ENCODE measurements at places on chromosomes 4 and X.
A peak's percentile ranks its signal among the peaks of the same experiment; 100 is the strongest.

DNA sequence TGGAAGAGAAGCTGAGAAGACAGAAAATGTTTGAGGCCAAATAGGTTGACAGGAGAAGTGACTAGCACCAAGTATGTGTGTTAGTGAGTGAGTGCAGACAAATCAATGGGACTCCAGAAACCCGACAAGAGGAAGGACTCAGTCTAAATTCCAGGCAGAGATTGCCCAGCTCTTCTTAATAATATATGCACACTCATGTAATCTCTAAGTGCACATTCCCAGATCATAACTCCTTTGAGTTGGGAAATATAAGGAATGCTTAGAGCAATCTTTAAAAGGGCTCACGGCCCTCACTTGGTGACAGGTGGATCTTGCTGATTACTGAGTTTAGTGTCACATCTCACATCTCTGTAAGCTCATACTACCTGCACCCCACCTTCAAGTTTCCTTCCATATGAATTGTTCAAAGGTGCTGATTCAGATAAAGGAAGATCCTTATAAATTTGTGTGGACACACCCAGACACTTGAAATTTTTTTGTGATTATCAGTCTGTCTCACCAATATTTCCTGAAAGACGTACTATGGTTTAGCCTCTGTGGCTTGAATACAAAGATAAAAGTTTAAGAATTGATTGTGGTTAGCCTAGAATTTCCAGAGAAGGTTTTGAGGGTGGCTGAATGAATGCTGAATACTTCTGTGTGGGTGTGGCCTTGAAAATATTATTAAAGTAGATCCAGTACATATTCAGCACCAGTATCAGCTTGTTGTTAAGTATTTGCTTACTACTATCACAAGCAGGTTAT is 205.1 kb upstream of the UGT8 start:
- DNase-seq = no peak

DNA sequence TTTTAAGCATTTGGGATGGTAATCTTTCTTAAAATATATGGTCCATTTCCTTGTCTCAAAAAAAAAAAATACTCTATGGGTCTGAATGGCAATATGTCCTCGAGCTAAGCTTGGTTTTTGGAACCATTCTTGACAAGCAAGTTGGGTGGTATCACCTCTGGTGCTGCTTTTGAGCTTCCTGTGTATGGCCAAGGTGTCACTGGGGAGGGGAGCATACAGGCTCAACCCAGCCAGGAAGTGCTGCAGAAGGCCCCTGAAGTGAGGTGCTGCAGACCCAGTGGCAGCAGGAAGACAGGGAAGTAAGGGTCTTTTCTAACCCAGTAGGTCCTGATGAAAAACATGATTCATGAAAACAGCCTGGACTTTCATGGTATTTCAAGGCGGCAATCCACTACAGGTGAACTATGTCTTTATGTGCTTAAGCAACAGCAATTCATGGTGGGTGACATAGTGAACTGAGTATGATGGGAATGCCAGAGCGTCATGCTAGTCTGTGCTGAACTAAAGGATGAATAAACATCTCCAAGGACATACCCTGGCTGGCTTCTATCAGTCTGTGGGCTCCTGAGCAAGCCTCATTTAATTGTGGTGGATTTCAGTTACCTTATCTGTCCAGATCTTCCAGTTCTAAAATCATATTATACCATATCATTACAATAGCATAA is 15.1 kb downstream of the TRAPPC2 start:
- no peak for DNase-seq

GRCh38 chr4:54675721-54676461 is 18.1 kb downstream of the KIT start:
- DNase-seq = no peak

- DNase-seq = no peak
Observed at GRCh38 chr4:148015058-148015457, 283.2 kb downstream of the ARHGAP10 start.

DNA sequence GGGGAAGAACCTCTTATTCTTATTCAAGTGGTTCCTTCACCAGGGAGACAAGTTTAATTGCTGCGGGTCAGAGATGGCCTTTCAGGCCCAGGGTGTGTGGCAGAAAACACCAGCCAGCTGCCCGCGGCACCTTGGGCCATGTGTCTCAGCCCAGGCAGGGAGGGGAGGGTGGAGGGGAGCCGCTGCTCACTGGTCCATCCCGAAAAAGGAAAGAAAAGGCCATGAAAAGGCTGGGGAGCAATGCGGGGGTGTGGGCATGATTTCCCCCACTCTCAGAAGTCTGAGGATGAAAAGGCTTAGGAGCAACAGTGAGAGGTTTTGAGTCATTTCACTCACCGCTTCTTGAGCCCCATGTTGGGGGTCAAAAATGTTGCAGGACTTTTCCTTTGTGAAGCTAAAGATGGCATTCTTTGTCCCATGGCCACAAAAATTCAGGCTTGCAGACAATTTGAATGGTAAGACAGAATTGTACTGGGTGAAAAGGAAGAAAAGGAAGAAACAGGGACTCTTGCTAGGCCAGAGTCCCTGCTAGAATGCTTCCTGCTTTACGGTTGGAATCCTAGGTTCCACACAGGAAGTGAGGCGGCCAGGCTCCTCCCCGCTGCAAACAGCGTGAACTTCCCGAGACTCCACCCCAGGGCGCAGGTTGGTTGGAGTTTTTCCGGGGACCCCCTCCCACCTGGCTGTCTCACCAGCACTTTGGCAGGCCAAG is 17.4 kb upstream of the FAM47E start:
- DNase-seq = no peak

DNA sequence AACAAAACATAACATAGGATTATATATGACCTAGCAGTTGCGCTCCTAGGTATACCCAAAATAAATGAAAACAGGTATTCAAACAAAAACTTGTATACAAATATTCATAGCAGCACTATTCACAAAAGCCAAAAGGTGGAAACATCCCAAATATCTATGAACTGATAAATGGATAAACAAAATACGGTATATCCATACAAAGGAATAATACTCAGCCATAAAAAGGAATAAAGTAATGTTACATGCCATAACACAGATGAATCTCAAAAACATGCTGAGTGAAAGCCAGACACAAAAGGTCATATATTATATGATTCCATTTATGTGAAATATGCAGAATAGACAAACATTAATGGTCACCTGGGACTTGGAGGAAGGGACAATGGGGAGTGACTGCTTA is 5.2 kb downstream of the WNK3 start:
- DNase-seq = no peak

DNA sequence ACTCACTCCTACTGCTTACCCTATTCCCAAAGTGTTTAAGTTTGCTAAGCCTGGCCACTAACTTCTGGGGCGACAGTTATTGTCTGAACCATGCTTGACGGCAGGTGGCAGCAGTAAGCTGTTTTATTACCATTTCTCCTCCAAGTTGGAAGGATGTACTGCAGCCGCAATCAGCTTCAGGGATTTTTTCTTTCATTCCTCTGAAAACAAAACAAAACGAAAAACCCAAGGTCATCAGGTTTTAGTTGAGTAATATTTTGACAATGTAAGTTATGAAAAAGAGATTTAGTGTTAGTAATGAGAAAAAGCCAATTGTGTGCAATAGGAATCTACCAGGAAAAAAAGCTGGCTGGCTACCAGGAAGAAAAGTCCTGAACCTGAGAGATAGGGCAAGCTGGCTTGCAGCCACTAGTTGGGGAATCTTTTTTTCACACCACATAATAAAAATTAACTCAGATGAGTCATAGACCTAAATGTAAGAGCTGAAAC is 13.2 kb upstream of the RAB9B start:
- DNase-seq = peak; percentile 71

- DNase-seq = no peak
Observed at GRCh38 chrX:39409246-39409917, 608.1 kb downstream of the MID1IP1 start.

Data from posterior cingulate gyrus (tissue), 11 donors.